Bone marrow (tissue), 2 donors: ENCODE measurements at places on chromosomes 4 and X.
A peak's percentile ranks its signal among the peaks of the same experiment; 100 is the strongest.

DNA sequence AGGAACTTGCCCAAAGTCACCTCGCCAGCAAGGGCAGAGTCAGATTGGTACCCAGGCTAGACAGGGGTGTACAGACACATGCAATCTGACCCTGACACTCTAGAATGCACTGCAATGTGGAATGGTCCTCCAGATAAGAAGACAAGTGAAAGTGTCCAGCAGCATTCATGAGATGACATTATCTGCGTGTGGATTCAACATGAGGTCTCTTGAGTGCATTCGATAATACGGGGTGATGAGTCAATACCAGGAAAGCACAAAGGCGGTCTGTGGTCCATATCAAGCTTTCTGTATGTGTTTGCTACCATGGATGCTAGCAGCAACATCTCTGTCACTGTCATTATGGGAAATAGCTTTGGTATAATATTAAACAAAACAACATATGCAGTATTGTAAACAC, 6.8 kb upstream of the XAGE3 start:
- no peak for DNase-seq

GRCh38 chr4:71275570-71275969, 63.2 kb upstream of the SLC4A4 start:
- no peak for DNase-seq

- DNase-seq: no peak
These were observed 23.6 kb downstream of the CPE start for GRCh38 chr4:165402375-165402774.

- no peak for DNase-seq
These were observed 3.2 kb downstream of the TMEM165 start for GRCh38 chr4:55398966-55399365.

- DNase-seq: no peak
These were observed 22.8 kb upstream of the PDE6B start for GRCh38 chr4:602559-602942.

GRCh38 chrX:120406638-120407037, 44.7 kb downstream of the ATP1B4 start:
- no peak for DNase-seq

DNA sequence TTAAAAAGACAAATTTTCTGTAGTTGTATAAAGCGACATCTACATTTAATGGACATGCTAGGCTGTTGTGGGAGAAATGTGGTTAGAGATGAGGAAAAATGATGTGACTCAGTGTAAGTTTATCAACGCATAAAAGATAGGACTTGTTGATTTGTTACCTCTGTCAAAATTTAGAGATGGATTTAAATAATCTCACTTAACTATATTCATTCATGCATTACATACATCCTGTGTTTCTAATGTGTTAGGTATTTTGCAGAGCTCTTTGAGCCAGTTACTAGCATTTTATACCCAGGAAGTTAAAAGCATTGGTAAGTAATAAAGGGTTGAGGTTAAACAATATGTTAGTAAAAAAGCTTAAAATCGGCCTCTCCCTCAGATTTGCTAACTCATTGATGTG, 34.3 kb downstream of the METAP1 start:
- DNase-seq: no peak

GRCh38 chrX:87621697-87622096, 104.1 kb downstream of the KLHL4 start:
- no peak for DNase-seq

- no peak for DNase-seq
These were observed 9.1 kb downstream of the SYN1 start for GRCh38 chrX:47610511-47610910.

DNA sequence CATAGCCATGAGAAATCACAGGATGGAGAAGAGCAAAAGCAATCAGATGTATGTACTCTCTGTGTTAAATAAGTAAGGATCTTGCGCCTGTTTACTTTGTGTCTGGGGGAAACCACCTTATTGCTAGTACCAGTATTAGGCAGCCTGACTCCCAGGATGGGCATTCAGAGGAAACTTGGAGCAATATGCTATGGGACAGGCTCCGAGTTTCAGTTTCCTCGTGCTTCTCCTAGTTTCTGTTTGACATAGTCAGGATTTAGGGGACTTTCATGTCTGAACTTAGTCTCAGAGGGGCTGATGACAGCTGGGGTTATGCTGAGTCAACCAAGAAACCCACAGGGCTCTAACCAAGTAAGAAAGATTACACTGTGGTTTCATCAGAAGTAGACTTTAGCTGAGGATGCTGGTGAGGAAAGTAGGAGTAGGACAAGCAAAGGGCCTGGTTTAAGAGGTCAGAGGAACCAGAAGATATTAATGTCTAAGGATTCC, 13.5 kb downstream of the NSUN7 start:
- DNase-seq: no peak

- DNase-seq: no peak
These were observed 63.5 kb downstream of the TMEM131L start for GRCh38 chr4:153529646-153530045.

- DNase-seq: no peak
These were observed 113.3 kb upstream of the CPEB2 start for GRCh38 chr4:14888790-14889572.

DNA sequence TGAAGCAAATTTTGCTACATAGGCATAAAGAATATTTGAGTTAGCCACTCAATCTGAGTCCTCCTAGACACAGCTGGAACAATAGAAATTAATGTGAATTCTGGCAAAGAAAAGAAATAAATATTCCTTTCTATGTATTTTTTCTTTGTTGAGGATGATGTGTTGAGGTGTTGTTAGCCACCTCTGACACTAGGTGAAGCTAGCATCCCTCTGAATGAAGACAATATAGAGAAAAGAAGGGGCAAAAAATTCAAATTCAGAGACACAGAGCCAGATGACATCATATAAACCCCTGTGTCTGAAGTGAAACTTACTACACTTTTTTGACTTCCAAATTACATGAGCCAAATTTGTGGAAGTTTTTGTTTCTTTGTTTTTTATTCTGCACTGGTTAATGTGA, 34.6 kb upstream of the TMPRSS11D start:
- no peak for DNase-seq

GRCh38 chr4:19025031-19025430, 1003.5 kb upstream of the LCORL start:
- DNase-seq: no peak

DNA sequence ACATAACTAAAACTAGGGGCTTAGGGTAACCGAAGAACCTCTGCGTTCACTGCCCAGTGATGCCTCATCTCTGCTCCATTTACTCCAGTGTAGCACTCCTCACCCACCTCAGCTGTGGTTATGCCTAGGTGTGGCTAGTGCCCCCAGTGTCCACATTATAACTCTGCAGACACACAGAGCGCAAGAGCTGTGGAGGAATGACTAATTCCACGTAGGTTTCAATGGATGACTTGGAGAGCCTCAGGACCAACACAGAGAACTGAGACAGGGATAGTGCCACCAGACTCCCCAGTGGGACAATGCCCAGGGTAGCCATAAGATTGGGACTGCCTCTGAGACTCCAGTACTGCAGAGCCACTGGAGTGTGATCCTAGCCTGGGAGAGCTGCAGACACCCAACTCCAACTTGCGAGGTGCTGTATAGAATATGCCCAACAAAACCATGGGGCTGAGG, 542.4 kb upstream of the DIPK2B start:
- DNase-seq: no peak

DNA sequence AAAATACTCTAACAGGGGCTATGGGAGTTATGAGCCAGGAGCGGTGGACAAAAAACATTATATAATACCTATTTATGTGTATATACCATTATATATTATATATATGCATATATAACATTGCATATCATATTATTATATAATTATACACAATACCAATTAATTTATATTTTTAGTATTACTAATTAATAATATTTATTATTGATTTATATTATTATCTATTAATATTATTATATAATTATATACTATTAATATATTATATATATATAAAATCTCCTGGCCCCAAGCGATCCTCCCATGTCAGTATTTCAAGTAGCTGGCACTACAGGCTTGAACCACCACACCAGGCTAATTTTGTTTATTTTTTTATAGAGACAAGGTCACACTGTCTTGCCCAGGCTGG, 73.8 kb upstream of the JADE1 start:
- DNase-seq: no peak

- peak; percentile 72 for DNase-seq
These were observed 40.4 kb downstream of the ENPEP start for GRCh38 chr4:110516106-110516922.

DNA sequence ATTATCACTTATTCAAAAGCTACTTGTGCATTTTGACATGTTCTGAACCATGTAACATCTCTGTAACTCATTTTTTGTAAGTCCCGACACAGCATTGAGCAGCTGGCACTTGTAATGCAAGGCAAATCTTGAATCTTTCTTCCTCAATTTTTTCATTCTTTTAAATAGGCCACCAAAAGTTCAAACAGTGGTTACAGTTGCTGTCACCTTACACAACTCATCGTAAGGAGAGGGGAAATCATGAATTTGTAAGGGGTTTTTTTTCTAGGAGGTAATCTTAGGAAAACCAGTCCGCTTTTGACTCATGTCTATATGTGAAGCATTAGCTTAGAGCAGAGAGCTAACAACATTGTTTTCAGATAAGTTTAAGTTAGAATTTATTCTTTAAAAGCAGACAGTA, 124.5 kb downstream of the PDLIM5 start:
- no peak for DNase-seq

GRCh38 chr4:64617800-64618199, 208.6 kb upstream of the TECRL start:
- DNase-seq: no peak

DNA sequence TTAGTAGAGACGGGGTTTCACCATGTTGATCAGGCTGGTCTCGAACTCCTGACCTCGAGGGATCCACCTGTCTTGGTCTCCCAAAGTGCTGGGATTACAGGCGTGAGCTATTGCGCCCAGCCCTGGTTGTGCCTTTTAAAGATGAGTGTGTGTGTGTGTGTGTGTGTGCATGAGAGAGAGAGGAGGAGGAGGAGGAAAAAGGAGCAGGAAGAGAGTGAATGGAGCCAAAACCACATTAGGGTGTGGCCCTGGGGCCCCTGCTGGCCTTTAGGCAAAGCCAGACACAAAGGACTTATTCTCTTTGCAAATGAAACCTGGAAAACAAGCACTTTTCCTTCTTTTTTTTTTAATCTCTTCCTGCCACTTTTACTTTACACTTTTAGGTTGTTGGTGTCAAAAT, 48.2 kb upstream of the KLF3 start:
- DNase-seq: no peak

DNA sequence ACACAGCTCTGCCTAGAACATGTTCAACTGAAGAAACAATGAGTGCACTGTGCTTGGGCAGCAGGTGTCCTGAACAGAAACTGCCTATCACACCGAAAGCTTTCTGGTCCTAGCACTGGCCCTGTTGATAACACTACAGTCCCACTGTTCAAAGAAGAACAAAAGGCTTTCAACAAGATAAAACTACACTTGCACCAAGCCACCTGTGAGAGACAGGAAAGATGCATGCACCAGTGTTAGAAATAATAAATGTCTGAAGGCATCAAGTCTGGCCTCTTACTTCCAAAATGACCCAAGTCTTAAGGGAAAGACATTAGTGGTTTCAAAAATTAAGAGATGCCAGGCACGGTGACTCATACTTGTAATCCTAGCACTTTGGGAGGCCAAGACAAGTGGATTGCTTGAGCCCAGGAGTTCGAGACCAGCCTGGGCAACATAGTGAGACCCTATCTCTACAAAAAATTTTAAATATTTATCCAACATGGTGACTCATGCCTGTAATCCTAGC, 68.7 kb downstream of the APBB2 start:
- DNase-seq: no peak

GRCh38 chr4:16663307-16663706, 235.1 kb downstream of the LDB2 start:
- no peak for DNase-seq

DNA sequence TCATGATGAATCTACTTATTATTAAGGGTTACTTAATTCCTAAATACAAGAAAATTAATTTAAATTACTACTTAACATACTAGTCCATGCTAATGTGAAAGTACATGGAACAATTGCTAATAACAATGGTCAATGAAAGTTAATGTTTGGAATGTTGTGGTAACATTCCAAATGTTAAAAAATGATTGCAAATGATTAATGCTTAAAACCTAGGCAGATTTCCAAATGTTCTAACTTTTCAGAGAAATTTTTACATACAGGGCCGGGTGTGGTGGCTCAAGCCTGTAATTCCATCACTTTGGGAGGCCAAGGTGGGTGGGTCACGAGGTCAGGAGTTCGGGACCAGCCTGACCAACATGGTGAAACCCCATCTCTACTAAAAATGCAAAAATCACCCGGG, 1851.3 kb upstream of the PCDH7 start:
- no peak for DNase-seq

DNA sequence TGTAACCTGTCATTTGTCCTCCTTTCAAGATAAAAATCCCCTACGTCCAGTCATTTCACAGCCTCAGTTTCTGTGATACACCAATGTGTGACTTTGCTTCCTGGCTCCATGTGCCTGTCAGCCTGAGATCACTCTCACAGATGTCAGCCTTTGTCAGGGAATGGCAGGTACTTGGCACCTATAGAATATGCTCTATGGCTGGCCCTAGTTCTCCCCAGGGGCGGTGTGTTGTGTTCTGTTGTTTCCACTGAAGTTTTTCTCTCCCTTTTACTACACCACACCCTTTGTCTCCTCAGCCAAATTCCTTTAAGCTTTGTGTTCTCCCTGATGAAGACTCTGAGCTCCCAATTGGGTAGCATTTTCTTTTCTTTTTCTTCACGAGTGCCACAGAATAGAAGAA, 81.7 kb downstream of the ALPK1 start:
- DNase-seq: no peak

- no peak for DNase-seq
These were observed 40.0 kb downstream of the RBPJ start for GRCh38 chr4:26360864-26361263.

GRCh38 chr4:38670939-38671591, 7.1 kb downstream of the KLF3 start:
- no peak for DNase-seq

DNA sequence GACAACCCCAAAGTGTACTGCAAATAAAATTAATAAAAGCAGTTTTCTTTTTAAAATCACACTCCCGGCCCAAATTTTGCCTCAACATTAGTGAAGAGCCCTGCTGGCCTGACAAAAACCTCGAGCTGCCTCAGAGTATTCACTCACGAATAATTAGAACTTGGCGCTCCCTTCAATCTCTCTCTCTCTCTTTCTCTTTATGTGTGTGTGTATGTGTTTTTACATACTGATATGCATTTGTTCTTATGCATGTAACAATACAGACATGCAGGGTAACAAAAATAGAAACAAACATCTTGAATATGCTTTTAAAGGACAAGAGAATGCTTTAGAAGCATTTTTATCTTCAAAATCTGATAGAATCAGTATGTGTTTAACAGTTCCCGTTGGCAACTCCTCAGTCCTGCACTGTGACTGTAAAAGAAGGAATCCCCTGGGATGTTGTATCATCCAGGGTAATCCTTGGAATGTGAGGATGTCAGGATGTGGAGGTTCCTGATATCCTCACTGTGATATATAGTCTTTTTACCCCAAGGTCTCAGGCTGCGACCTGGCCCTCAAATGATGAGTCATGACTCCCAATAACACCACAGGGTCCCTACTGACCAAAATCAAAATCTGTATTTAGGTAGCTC, 53.0 kb downstream of the PTCHD1 start:
- no peak for DNase-seq

GRCh38 chr4:104063341-104063740, 343.6 kb upstream of the TACR3 start:
- DNase-seq: no peak
